Kidney (tissue), 22 donors: ENCODE measurements at places on chromosomes 11 and 22. TPM values are rescaled to one million over a fixed set of nuclear protein-coding genes. Genes with fewer than 3 reads are reported as not detected.

KDM4D gene
- 0.54 TPM for polyA plus RNA-seq

DNA sequence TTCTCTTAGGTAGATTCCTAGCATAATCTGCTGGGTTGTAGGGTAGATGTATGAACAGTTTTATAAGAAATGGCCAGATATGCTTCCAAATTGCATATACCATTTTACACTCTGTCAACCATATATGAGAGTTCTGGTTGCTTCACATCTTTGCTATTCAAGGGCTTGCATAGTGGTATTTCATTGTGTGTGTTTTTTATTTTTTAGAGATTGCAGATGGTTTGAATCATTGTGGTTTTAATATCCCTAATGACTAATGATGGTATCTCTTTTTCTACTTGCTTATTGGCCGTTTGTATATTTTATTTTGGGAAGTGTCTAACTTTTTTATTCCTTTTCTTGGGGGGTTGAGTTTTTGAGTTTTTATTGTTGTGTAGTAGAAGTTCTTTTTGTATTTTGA is 26.9 kb downstream of the RNF214 start:
- DNase-seq: no peak

GRCh38 chr11:78377625-78378418 is 39.8 kb downstream of the GAB2 start:
- no peak for DNase-seq

KAT5 gene
- polyA plus RNA-seq: 68.4 TPM

KLHL35 gene
- 0.26 TPM for polyA plus RNA-seq

DNA sequence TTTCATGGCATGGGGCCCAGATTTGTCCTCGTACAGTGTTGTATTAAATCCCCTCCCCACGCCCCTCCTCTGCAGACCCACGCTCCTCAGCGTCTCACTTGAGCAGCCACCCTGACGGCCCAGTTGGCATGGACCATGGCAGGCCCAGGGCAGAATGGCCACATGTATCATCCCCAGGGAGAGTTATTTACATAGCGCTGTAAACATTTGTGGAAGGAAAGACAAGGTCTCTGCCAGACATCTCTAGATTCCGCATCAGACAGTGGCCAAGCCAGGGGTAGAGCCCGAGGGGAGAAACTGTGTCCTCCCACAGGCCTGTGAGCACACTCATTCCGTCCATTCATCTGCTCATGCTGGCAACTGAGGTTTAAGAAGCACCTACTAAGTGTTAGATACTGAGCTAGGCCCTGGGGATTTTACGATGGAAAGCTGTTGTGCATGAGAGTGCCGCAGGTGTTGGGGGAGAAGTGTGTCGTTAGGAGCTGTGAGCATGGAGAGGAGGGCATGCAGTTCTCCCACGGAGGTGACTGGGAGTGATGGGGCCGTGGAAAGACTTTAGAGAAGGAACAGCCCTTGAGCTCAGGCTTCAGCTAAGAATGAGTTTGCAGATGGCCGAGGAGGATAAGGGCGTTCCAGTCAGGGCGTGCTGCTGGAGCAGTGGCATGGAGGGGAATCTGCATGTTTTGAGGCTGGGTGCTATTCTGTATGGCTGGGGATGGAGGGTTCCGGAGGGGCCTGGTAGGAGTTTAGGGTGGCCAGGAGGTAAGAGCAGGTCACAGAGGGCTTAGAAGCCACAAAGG is 94.9 kb downstream of the GRIK4 start:
- DNase-seq: no peak

VWCE gene
- polyA plus RNA-seq: 0.32 TPM

BARX2 gene
- polyA plus RNA-seq: 6.9 TPM
